ENCODE measurements at places on chromosomes 3 and 15.

- DNase-seq = no peak
These were observed 4.7 kb upstream of the BNC1 start for GRCh38 chr15:83289160-83289559.

DNA sequence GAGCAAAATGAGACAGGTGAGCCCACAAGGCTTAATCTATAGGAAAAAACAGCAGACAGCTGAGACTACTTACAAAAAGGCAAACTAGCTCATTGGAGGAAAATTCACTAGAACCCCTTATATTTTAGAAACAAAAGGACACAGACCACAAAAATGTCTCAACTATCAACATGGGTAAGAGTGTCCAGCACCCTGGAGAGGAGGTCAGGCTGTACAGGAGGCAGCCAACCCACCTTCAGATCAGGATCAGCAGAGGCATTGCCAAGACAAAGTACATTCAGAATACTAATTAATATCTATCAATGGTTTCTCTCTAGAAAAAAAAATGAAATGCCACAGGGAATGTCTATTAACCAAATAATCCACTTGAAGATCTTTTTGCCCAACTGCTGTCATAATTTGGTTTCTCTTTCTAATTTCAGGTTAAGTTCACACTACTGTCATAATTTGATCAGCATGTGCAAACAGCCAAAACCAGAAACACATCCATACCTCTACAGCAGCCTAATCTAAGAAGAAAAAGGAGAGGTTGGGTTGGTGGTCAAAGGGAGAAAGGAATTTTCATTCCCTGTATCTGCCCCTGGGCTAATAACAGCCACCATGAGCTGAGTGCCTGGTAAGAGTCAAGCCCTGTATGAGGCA is 26.0 kb upstream of the THBS1 start:
- no peak for DNase-seq

DNA sequence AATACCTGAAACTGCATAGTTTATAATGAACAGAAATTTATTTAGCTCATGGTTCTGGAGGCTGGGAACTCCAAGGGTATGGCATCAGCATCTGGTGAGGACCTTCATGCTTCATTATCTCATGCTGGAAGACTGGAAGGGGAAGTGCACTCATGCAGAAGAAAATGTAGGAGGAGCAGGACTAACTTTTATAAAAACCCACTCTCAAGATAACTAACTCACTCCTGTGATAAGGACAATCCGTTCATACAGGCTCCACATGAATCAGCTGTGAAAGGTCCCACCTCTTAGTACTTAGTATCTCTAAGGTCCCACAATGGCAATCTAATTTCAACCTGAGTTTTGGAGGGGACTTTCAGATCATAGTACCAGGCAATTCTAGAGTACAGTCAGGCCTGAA is 33.6 kb upstream of the APH1B start:
- no peak for DNase-seq

DNA sequence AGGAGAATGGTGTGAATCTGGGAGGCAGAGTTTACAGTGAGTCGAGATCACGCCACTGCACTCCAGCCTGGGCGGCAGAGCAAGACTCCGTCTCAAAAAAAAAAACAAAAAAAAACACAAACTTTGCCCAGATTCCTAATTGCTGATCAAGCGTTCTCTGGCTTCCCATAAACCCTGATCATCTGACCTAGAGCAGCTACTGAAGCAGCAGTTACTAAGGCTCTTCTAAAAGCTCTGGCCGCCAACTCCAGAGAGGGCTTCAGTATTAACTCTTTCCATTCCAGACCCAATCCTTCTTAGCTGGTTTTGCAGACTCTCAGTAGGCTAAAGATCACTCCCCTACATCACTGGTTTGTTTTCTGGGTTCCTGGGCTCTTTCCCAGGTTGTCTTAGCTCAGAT is 201.6 kb downstream of the IGSF11 start:
- DNase-seq = no peak

DNA sequence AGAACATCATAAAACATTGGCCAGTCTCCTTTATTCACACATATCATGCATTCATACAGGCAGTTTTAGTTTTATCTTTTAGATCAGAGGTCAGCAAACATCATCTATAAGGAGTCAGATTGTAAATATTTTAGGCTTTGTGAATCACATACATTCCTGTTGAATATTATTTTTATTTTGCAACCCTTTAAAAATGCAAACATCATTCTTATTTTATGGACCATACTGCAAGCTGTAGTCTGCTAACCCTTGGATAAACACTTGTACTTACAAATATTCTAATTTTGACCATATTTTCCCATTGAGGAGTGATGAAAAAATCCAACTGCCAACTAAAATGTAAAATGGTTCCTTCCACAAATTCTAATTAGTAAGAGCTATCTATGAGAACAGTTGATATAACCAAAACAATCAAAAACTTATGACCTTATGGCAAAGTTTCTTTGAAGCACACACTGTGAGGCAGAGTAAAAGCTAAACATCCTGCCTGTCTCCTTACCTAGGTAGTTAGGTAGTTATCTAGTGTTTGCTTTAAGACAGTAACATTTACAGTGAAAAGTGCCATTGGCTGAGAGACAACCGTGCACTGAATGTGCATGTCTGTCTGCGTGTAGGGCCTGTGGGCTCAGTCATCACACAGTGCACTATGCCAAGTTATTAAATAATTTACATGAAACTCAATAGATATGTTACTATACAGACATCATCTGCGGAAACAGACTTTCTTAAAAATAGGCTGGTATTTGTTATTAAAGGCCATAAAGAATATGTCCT is 57.7 kb downstream of the PIK3R4 start:
- no peak for DNase-seq

DNA sequence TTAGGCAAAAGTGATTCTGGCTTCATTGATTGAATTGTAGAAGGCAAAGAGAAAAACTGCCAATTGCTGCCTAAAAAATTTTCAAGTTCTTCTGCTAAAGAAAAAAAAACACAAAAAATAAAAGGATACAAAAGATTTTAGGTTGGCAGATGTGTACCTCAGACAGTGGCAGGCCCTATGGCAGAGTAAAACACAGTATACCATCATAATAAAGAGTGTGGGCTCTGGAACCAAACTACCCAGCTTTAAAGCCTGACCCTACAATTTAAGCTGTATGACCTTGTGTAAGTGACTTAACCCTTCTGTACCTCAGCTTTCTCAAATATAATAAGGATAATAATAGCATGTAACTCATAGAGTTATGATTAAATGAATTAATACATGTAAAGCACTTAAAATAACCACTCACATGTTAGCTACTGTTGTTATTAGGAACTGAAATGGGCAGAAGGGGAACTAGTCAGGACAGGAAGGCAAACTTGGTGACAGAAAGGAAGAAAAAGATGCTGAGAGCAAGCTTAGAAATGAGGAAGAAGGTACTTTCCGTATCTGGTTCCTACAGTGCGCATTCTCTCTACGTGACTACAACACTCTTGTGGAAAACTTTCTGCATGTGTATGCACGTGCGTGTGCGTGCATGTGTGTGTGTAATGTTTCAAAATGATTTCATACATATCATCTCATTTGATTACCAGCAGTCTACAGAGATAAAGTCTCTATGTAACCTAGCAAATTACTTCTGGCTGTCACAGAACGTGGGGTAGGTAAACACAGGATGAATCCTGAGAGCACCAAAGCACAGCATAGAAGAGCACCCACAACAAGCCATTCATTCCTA is 13.6 kb upstream of the GATM start:
- DNase-seq = no peak

DNA sequence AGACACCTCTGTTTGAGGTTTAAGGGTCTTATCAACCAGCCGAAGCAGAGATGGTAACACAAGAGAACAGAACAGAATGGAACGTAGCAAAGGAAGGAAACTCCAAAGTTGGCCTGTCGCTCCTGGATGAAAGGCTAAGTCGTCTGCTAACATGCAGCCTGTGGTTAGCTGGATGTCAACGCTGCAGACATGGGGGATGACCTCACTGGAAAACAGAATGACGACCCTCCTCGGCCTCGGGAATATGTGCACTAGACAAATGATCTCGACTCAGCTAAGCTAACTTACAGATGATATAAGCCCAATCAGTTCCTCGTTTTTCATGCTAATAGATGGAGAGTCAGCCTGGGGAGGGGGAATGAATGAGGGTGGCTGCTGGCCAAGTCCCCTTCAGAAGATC is 177.8 kb upstream of the LRTM1 start:
- DNase-seq = no peak

DNA sequence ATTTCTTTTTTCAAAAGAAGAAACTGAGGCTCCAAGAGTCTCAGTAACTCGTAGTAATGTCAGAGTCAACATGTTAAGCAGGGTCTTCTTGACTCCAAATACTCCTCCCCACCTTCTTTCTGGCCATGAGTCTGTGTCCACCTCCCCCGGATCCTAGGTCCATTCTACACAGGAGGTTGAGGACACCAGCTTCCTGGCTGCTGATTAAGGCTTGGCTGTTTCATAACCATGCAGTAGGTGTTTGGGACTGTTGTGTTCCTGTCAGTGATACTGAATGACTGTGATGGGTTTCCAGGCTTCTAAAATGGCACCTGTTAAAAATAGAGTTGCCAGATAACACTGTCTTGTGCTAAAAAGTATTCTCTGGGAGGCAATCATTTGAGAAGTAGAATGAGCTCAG is 130.8 kb upstream of the IL12A start:
- DNase-seq = no peak

GRCh38 chr15:63522225-63522578 is 17.8 kb downstream of the USP3 start:
- no peak for DNase-seq

GRCh38 chr15:77311618-77312398 is 108.1 kb downstream of the PEAK1 start:
- no peak for DNase-seq

GRCh38 chr3:49924683-49925082 is 4.9 kb downstream of the MON1A start:
- no peak for DNase-seq

DNA sequence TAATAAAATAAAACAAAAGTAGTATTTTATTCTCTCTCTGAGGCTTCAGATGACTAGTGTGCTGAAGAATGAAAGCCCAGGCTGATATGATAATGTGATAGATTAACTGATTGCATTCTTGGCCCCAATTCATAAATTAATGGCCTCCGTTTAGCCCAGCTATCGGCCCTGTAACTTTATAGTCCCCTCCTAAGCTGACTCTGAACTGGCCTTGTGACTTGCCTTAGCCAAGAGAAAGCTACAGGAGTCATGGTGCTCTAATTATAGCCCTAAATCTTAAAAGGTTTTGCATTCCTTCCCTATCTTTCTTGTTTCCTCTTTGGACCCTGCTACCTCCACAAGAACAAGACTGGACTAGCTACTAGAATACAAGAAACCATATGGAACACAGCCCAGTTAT is 123.2 kb upstream of the EPHA3 start:
- no peak for DNase-seq
